Stimulated activated CD8-positive, alpha-beta memory T cell treated with anti-CD3 and anti-CD28 coated beads, Interleukin-2, amount 100 ng/mL, for 1 hour (primary cell): ENCODE measurements at places on chromosomes 4 and X.

GRCh38 chrX:67779099-67779498 is 235.3 kb downstream of the AR start:
- DNase-seq, result no peak

DNA sequence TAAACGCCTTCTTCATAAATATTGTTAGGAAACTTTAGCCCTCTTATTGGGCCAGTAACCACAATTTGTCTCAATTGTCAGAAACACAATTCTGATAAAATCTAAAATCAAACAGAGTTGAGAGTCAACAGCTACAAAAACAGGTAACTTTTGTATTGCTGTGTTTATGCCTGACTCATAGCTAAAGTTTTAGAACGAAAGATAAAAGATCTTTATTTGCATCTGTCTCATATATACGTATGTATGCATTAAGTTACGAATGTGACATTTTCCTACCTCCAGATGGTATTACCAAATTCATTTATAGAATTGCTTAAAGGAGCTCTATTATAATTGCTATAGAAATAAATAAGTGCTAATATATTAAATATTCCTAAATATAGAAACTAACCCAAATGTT is 887.9 kb upstream of the NDST4 start:
- no peak for DNase-seq

DNA sequence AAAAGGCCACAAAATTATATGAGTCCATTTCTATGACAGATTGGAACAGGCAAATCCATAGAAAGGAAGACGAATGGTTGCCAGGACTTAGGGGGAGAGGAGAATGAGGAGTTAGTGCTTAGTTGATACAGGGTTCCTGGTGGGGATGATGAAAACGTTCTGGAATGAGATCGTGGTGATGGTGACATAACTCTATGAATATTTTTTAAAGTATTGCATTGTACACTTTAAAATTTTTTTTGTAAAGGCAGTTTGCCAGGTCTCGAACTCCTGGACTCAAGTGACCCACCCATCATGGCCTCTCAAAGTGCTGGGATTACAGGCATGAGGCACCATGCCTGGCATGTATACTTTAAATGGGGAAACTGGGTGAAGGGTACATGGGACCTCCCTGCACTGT is 9.9 kb upstream of the CCNQ start:
- DNase-seq, result no peak

DNA sequence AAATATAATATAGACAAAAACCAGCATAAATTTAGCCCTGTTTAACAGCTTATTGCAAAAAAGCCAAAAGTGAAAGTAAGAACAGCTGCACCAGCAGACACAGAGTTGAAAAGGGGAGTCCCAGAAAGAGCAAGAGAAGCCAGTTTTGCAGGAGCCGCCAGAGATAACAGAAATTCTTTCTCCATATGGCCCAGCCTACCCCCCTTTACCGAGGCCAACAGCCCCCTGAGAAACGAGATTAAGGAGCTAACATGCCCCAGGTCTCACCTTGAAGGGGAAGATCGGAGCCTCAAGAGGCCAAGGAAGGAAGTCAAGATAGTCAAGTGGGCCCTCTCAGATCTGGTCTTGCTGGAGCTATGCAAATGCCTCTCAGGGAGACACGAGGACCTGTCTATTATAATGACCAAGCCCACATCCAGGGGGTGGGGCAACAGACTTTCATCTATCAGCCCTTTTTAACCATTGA is 4.8 kb downstream of the ACOX3 start:
- no peak for DNase-seq

- DNase-seq, result no peak
Observed at GRCh38 chr4:150379454-150379853, 202.5 kb upstream of the MAB21L2 start.

DNA sequence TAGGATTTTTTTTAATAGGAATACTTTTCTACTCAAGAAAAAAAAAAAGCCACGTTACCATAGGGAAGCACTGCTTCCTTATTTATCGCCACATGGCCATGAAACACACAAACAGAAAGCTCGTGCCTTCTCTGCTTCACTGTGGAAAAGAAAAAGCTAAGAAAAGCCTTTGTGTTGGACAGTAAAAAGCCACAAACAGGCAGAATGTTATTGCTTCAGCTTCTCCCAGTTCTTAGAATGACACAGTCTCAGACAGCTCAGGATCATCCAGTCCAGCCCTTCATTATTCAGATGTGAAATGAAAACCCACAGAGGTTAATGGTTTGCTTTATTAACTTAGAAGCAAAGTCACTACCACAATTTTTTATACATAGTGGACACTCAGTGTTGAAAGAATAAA is 181.6 kb upstream of the NOCT start:
- DNase-seq, result no peak

DNA sequence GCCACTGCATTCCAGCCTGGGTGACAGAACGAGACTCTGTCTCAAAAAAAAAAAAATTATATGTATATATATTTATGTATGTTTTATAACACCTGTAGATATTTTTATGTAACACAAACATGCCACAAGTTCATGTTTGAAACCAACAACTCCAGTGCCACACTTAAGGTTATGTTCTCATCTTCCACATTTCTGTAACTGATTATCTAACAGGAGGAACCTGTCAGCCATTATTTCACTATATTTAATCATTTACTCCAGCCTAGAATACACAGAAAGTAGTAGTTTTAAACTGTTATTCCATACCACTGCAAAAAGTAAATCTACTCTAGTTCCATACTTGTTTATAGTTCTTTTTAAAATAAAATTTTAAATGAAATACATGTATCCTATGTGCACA is 32.3 kb downstream of the MCUB start:
- no peak for DNase-seq

GRCh38 chrX:53223068-53223693 is 1.8 kb downstream of the KDM5C start:
- DNase-seq, result no peak

GRCh38 chr4:40887764-40888131 is 138.0 kb downstream of the NSUN7 start:
- DNase-seq, result no peak

- no peak for DNase-seq
Observed at GRCh38 chr4:118784776-118785175, 51.1 kb downstream of the SEC24D start.

DNA sequence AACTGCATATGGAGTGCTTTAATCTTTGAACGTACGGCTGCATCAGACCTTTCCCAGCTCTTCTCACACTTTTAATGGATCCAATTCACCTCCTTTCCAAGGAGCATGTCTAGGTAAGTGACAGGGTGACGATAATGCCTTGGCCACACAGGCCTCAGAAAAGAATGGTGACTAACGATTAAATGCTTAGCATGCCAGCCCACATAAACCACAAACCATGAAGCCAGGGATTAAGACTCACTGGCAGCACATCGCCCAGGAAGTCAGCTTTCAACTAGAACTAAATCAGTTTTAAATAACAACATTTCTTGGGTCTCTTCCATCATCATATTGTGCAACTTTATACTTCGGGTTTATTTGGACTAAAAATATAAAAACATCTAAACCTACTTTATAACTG is 28.7 kb downstream of the INPP4B start:
- no peak for DNase-seq

DNA sequence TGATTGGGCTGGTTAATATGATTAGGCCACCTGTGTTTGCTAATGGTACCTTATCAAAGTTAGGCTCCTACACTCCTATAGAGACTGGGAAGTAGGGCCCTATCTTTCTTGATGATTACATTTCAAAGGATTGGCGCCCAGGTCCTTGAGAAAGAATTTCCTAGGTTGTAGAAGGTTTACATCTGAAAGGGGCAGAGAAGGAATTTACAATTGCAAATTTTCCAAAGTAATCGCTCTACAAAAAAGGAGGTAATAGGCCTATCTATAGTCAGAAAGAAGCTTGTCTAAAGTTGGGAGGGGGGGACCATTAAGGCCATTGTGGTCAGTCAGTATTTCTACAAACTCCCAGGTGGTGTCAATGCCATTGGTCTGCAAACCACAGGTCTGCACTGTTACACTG is 638.4 kb downstream of the IL1RAPL1 start:
- DNase-seq, result no peak

GRCh38 chr4:184248216-184248615 is 30.5 kb upstream of the ENPP6 start:
- no peak for DNase-seq

- DNase-seq, result no peak
Observed at GRCh38 chrX:80430826-80431504, 10.7 kb downstream of the TENT5D start.

- DNase-seq, result no peak
Observed at GRCh38 chr4:86946868-86947500, 12.2 kb downstream of the AFF1 start.

DNA sequence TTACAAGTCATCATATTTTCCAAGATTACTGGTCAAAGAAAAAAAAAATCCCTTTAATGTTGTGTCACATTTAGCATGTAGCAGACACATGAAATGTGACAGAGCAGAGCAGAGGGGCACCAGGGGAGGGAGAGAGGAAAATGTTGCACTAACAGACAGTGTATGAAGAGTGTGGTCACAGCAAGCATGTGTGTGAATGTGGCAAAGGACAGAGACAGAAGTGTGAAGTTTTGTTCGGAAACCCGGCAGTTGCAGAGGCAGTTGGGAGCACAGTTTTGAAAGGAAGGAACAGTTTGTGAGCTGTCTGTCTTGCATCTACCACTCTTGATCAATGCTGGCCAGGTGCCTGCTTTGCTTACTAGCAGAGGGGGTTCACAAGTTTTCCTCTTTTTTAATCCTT is 83.9 kb upstream of the MAP3K15 start:
- DNase-seq, result peak; percentile 1

- DNase-seq, result no peak
Observed at GRCh38 chrX:11050013-11050412, 61.1 kb upstream of the HCCS start.

GRCh38 chrX:22015139-22015750 is 16.9 kb upstream of the PHEX start:
- no peak for DNase-seq

- DNase-seq, result no peak
Observed at GRCh38 chr4:80407246-80407645, 71.7 kb downstream of the CFAP299 start.
